ENCODE measurements at places on chromosomes 2 and 18. TPM values are rescaled to one million over a fixed set of nuclear protein-coding genes. Genes with fewer than 3 reads are reported as not detected.

OXER1 gene
- not detected for total RNA-seq

SNTG2 gene
- total RNA-seq, result not detected

PCARE gene
- not detected for total RNA-seq

VPS54 gene
- 16.7 TPM for total RNA-seq

PAX8 gene
- 0.60 TPM for total RNA-seq

TUBA3D gene
- total RNA-seq, result 6.8 TPM

Measured in A549 treated with dexamethasone at 1 μM for 4 hours (cell line).